ENCODE measurements at places on chromosomes 1 and 21.

DNA sequence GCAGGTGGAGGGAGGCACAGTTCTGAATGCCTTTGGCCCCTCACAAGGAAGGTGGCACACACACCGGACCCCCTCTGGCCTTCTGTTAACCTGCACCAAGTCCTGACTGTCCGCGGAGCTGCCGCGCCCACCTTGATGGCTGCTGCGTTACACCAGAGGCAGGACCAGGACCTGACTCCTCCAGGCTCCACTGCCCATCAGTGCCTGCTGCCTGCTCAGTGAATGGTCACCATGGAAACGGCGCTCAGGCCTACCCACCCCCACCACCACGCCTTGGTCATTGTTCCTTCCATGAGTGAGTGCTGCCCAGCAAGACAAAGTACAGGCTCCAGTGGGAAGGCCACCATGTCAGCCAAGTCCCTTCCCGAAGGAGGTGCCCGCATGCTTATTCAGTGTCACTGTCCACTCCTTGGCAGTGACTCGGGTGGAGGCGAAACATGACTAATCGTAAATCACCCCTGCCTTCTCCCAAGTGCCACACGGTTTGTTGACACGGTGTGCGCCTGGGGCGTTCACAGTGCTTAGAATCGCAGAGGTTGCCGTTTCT, 57.3 kb downstream of the SLC37A1 start:
- DNase-seq = peak; percentile 43

DNA sequence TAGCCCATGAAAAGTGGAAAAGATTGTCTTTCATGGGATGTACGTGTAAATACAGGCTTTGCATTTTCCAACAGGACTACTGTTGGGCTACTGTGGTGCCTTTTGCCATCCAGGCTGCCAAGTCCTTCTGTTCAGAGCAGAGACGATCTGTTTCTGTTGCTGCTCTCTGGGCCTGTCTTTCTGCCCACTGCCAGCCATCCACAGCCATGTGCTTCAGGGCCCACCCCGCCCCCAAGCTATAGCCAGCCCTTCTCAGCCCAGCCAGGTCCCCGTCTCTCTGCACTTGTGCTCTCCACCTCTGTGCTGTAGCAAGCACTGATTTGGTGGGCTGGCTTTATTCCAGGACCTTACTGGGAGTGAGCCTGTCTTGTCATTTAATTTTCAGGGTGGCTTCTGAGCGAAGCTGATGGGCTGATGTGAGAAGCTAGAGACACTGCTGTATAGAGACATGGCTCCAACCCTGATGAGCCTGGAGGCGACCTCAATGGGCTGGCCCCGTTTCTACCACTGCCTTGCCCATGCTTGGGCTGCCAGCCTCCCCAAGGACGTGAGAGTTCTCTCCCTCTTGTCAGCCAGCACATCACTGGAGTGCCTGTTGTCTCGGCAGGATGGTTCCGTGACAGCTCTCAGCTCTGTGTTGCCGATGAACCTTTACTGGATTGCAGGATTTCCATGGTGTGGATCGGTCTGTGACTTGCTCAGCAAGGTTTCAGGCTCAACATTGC, 137.8 kb downstream of the PEX14 start:
- DNase-seq = no peak

DNA sequence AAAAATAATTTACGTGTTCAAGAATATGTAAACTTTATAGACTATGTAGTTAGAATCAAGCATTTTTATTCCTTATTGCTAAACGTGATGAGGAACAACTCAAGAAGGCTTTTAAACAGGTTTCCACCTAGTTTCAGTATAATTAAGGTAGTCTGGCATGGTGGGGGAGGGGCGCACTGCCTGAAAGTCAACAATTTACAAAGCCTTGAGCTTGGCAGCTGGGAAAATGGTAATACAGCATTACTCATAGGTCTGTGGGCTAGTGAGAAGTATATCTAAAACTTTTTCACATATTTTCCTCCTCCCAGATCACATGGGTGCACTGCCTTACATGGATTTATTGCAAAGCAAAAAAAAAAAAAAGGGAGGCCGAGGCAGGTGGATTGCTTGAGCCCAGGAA, 75.2 kb downstream of the EVI5 start:
- no peak for DNase-seq

- DNase-seq = no peak
Measured at GRCh38 chr1:36133484-36133883, 8.5 kb upstream of the COL8A2 start.

DNA sequence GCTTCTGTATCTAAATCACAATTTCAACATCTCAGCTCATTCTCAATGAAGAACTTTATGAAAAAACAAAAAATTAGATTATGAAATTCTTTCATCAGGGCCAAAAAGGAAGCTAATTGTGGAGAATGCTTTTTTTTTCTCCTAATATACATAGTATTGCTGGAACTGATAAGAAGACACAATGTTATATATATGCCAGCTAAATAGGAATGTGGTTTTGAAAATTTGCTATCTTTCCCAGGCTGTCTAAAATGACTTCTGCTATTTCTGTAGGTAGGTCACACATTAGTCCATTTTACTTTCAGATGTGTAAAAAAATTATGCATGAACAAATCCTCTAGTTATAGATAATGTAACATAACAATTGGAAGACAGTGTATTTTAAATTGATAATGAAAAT, 732.9 kb downstream of the RWDD3 start:
- DNase-seq = no peak

DNA sequence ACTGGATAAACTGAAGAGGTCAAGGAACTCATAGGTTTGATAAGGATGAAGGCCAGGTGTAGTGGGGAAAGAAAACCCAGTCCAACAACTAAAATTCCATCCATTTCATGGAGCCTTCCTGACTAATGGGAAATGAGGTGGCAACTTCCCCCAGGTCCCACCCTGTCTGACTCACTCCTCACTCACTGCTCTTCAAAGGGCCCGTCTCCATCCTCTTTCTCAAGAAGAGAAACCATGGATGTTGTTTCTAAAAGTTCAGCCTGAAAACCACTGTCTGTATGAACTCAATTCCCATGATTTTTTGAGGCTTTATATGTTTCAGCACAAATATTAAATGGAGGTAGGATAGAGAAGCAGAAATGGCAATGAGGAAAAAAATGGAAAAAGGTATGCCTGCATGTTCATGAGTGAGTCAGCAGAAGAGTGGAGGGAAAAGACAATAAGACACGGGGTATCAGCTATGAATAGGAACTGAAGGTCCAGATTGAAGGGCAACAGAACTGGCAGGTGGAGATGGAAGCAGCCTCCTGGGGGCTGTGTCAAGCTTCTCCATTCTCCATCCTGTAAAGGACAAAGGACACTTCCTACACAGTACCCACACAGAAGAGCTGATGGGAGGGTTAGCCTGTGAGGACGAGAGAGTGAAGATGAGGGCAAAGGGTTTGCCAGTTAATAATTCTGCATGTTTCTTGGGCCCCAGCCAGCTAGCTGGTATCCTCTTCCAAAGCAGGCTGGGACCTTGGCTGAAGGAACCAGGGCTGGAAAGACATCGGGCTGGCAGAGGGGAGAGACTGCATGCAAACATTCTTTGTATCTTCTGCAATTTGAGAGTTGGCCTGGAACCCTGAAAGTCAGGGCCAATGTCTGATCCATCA, 5.5 kb upstream of the ELOVL1 start:
- no peak for DNase-seq

DNA sequence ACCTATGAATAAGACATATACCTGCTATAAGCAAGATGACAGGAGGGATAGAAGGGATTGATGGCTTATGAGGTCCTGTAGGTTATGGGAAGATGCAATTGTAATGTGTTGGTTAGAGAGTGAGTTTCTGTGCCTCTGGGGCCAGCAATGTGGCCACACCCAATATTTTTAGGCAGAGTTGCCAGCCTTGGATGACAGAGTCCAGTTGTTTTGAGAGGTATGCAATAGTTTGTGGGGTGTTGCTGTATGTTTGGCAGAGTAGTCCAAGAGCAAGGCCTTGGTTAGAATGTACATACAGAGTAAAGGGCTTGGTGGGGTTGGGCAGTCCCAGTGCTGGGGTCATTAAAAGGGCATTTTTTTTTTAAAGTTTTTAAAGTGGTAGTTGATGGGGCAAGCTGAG, 36.6 kb upstream of the PLA2G5 start:
- DNase-seq = no peak

- DNase-seq = no peak
Measured at GRCh38 chr1:113701429-113701828, 57.9 kb downstream of the PHTF1 start.

GRCh38 chr1:5110508-5110907, 456.1 kb downstream of the AJAP1 start:
- no peak for DNase-seq

DNA sequence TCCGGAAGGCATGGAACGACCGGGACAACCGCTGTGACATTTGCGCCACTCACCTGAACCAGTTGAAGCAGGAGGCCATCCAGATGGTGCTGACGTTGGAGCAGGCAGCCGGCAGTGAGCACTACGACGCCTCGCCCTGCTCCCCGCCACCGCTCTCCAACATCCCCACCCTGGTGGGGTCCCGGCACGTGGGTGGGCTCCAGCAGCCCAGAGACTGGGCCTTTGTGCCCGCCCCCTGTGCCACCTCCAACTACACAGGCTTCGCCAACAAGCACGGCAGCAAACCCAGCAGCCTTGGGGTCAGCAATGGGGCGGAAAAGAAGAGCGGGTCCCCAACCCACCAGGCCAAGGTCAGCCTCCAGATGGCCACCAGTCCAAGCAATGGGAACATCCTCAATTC, 212.1 kb downstream of the KIF26B start:
- DNase-seq = no peak

- no peak for DNase-seq
Measured at GRCh38 chr1:172219966-172220365, 200.5 kb upstream of the C1orf105 start.

DNA sequence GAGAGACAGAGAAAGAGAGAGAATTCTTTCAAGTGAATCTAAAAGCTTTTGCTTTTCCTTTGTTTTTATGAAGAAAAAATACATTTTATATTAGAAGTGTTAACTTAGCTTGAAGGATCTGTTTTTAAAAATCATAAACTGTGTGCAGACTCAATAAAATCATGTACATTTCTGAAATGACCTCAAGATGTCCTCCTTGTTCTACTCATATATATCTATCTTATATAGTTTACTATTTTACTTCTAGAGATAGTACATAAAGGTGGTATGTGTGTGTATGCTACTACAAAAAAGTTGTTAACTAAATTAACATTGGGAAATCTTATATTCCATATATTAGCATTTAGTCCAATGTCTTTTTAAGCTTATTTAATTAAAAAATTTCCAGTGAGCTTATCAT, 117.6 kb downstream of the PTPRC start:
- no peak for DNase-seq

DNA sequence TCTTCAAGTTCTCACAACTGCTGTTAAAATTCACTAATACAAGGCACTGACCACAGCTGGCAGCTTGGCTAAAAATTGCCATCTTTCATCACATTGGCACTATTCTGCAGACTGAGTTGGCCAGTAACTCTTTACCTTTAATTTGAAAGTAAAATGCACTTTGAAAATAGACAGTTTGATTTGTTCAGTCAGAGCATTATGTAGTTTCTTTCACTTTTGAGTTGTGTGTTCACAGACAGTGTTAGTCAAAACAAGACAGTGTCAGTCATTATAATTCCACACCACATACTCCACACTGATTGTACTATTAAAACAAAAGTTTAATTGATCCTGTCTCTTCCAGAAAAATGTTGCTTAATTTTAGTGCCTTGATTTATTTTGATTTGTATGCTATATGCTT, 160.7 kb downstream of the SDCCAG8 start:
- DNase-seq = no peak

DNA sequence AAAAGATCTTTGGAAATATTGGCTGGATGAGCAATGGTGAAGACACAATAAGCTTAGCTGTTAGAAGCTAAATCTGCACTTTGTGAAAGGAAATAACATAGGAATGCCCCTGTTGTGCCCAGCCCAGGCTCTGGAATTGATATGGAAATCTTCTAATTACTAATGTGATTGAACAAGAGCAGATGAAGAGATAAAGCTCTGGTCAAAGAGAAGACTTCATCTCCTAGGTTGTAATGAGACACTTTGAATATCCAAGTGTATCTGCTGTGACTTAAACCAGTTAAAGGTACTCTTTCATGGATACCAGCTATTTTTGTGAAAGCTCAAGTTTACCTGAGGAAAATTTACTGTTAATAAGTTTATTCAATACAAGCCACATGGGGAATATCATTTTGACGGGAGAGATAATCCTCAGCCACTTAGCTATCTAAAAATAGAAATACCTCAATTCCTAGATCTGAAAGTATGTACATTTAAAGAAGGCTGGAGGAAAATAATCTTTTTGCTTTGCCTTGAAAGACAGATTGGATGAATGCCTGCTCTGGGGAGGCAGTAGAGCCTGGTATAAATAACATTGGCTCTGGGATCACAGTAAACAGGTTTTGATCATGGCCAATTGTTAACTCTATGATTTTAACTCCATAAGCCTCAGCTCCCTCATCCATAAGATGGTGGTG, 494.0 kb upstream of the B3GALT2 start:
- no peak for DNase-seq

DNA sequence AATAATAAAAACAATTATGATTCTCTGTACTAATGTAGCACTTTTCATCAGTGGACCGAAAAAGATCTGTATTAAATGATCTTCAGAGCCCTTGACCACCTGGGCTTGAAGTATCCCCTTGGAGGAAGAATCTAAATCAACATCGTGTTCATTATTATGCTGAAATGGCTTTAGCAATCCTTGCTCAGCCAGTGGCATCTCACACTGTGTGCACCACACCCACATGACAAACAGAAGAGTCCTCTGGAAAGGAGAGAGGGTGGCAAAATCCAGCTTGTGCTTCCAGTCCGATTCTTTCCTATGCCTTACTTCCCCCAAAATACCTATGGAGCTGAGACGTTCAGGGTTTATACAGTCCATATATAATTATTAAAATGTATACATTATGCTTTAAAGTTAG, 318.5 kb upstream of the RUNX1 start:
- no peak for DNase-seq

All from midbrain (tissue), 1 donor.